ENCODE measurements at places on chromosomes 7 and 10. TPM values are rescaled to one million over a fixed set of nuclear protein-coding genes. Genes with fewer than 3 reads are reported as not detected.

Gene NKX1-2
- not detected for polyA plus RNA-seq

DNA sequence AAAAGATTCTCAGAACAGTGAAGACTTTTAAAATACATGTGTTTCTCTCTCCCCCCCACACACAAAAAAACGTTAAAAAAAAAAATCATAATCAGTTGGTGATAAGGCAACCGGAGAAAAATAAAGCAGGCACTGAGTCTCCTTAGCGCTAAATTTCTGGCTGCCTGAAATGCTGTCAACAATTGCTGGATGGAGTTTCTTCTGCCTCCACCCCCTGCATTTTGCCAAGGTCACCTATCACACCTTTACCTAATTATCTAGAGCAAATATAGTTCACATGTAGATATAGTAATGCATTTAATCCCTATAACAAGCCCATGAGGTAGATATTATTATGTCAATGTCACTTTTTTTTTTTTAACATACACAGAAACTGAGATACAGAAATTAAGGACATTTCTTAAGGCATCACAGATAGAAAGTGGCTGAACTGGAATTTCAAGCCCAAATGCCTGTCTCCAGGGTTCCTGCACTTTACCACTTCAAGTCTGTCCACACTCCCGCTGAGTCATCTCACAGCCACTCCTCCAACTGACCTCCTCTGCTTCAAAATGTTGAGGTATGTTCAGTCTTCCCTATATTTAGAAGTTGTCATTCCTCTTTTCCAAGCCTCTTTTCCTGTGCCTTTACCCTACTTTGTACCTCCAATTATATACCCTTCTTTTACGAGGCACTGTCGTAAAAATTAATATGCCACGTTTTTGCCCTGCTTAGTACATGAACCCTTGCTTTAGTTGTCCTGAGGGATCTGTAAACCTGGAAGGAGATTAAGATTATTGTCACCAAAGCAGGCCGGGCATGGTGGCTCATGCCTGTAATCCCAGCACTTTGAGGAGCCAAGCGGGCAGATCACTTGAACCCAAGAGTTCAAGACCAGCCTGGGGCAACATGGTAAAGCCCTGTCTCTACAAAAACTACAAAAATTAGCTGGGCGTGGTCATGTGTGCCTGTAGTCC lies 72.8 kb upstream of the MPP7 start:
- DNase-seq: peak; percentile 40

Gene RSPH10B
- not detected for polyA plus RNA-seq

Gene TBX20
- not detected for polyA plus RNA-seq

Gene STX1A
- 10.1 TPM for polyA plus RNA-seq

DNA sequence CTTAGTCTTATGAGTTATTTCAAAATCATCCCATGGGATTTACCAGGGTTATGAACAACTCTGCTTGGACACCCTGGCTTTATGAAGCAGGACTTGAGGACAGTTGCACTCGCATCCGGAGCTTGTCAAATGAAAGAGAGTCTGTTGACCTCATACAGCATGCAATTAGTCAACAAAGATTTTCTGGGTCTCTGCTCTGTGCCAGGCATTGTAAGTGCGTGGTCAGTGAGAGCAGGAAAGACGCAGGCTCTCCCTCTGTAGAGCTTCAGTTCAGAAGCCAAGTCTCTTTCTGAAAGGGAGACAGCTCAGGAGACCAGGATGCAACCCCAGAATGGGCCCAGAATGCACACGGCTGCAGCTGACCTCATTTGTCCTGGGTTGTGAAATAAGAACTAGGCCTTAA lies 45.5 kb upstream of the DMBT1 start:
- no peak for DNase-seq

Gene CHAT
- polyA plus RNA-seq: not detected

Gene PPP1R9A
- not detected for polyA plus RNA-seq

- DNase-seq: peak; percentile 52
These were observed 13.5 kb downstream of the ZC3HC1 start for GRCh38 chr7:130037703-130038102.

Gene ZNF117
- polyA plus RNA-seq: 1.2 TPM

Gene ACTR3C
- not detected for polyA plus RNA-seq

Gene LOXL4
- polyA plus RNA-seq: 320 TPM

Gene EVX1
- not detected for polyA plus RNA-seq

DNA sequence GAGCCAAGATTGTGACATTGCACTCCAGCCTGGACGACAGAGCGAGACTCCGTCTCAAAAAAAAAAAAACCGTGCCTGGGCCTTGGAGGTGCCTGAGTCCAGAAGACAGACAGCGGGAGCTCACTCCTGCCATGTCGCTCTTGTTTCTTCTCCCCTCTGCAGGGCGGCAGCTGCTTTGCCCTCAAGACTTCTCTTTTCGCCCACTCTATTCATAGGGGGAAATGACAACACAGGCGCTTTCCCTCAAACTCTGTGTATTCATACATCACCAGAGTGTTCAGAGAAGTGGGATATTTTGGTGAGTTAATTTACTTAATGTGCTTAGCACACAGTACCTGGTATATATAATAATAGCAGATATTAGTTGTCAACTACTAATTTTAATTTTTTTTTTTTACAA lies 44.5 kb downstream of the FOXK1 start:
- DNase-seq: no peak

GRCh38 chr7:22801912-22802311 lies 20.7 kb downstream of the TOMM7 start:
- DNase-seq: no peak

- DNase-seq: no peak
These were observed 67.2 kb downstream of the PODXL start for GRCh38 chr7:131489196-131489595.

Gene XRCC2
- polyA plus RNA-seq: 1.4 TPM

Gene NPY
- not detected for polyA plus RNA-seq

GRCh38 chr10:128095753-128096469 lies 30.3 kb downstream of the MKI67 start:
- DNase-seq: no peak

- no peak for DNase-seq
These were observed 354 bp upstream of the GIMAP5 start for GRCh38 chr7:150736864-150737263.

GRCh38 chr7:148865283-148865682 lies 18.8 kb downstream of the EZH2 start:
- DNase-seq: no peak

Gene GPC2
- polyA plus RNA-seq: not detected

Gene ZNF775
- 1.6 TPM for polyA plus RNA-seq

- DNase-seq: no peak
These were observed 326.2 kb upstream of the KAT6B start for GRCh38 chr10:74500026-74500704.

DNA sequence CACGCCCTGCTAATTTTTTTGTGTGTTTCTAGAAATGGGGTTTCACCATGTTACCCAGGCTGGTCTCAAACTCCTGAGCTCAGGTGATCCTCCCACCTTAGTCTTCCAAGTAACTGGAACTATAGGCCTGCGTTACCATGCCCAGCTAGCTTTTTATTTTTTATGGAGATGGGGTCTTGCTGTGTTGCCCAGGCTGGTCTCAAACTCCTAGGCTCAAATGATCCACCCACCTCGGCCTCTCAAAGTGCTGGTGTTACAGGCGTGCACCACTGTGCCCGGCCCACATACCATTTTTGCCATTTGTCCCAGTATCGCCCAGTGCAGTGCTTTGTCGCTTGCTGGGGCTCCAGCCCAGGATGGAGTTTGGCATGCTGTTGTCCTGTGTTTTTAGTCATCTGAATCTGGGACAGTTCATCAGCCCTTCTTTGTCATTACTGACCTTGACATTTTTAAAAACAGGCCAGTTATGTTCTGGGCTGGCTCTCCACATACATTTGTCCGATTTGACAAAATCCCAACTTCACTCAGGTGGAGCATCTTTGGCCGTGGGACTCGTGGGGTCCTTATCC lies 16.7 kb downstream of the FOXK1 start:
- DNase-seq: no peak

Gene ZPBP
- polyA plus RNA-seq: not detected

- DNase-seq: no peak
These were observed 225.7 kb upstream of the NPVF start for GRCh38 chr7:25454020-25454419.

DNA sequence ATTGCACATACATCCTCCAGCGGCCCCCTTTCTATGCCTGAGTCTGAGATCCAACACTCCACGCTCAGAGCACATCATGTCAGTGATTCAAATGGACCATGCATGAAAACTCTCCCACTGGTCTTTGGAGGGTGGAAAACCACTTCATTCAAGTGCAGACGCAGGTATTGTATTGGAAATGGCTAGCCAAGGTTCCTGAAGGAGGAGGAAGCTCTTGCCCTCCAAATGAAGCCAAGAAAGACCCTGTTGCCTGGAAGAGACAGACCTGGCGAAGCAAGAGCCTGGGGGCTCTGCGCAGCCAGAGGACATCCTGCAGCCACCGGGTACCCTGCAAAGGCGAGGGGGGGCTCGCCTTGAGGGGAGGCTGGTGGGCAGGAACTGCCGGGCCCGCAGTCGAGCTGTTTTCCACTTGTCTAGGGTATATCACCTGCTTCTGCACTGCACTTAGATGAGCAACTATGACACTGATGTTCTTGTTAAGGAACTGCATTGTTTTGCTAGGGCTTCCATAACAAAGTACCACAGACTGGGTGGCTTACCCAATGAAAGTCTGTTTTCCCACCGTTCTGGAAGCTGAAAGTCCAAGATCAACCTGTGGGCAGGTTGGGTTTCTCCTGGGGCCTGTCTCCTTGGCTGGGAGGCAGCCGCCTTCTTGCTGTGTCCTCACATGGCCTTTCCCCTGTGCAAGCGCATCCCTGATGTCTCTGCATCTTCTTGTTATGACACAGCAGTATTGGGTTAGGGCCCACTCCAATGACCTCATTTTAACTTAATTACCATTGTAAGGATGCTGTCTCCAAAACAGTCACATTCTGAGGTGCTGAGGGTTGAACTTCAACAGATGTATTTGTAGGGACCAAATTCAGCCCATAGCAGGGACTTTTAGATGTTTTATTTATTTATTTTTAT lies 233.4 kb downstream of the ARHGAP12 start:
- peak; percentile 65 for DNase-seq

DNA sequence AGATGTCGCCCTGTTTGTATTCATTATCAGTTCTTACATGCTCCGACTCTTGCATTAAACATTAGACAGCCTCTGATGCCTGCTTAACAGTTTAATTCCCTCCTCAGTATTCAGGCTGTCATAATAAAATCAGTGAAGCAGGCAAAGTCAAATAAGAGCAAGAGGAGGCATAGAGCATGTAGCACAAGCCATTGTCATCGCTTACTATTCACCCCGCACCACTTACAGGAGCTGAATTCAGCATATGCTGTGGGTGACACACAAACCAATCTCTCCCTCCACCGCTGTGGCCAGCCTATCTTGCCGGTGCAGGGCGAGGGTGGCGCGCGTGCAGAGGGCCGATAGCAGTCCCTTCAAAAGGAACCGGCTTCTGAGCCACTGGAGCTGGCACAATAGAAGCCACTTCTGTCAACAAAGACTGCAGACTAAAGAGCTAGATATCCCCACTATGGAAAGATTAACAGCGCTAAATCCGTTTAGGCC lies 433.2 kb upstream of the MGMT start:
- no peak for DNase-seq

Gene IFIT3
- 10.4 TPM for polyA plus RNA-seq

- DNase-seq: no peak
These were observed 78.0 kb downstream of the INPP5A start for GRCh38 chr10:132615341-132616169.

GRCh38 chr7:155352076-155352752 lies 54.5 kb downstream of the INSIG1 start:
- DNase-seq: no peak

DNA sequence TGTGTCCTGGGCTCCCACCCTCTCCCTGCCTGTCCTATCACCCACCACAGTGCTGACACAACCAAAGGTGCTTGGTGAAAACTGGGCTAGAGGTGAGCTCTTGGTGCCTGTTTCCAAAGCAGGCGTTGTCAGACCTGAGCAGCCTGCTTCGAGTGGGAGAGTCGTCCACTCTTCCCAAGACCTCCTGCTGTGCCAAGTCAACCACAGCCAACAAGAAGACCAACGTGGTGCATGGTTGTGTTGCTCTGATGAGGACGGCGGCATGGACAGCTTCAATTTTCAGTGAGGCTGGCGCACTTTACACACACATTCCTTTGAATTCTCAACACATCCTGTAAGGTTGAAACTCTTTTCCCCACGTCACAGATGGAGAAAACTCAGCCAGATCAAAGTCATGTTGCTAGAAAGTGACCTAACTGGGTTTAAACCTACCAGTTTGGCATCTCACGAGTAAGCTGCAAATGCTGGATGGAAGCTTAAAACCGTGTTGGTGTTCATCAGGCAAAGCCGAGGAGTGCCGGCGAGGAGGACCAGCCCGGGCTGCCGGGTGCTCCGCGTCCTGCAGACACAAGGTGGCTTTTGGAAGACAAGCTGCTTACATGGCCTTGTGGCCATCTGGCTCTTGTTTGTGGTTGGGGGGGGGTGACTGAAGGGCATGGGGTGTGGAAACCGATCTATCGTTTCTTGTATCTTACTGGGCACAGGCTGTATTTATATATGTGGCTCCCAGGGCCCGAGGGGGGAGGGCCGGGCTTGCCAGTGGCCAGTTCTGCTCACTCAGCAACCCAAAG lies 39.3 kb downstream of the INSIG1 start:
- no peak for DNase-seq

DNA sequence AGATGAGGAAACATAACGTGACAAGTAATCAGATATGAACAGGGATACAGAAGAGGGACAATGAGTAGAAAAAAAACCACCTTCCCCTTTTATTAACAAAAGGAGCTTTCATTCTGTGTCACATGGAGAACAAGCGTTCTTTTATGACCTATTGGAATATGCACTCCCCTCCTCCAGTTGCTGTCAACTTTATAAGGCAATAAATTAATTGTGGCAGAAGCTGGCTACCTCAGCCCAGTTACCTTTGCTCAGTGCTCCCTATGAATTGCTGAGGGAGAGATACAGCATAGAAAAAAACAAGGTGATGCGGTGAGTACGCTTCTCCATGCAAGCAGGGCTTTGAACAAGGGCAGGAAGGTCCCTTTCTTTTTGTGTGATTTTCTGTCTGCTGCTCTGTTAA lies at the start of gene MGAM2:
MGAM2 (plus strand) TSS at position 220 of the 400 bp plus-strand sequence. CDS start 5,156 bp downstream, outside the sequence.
- DNase-seq: no peak

GRCh38 chr10:31051703-31052102 lies 20.0 kb upstream of the ZNF438 start:
- DNase-seq: peak; percentile 46

GRCh38 chr7:143514995-143515735 lies 37.5 kb downstream of the TAS2R41 start:
- DNase-seq: peak; percentile 55

DNA sequence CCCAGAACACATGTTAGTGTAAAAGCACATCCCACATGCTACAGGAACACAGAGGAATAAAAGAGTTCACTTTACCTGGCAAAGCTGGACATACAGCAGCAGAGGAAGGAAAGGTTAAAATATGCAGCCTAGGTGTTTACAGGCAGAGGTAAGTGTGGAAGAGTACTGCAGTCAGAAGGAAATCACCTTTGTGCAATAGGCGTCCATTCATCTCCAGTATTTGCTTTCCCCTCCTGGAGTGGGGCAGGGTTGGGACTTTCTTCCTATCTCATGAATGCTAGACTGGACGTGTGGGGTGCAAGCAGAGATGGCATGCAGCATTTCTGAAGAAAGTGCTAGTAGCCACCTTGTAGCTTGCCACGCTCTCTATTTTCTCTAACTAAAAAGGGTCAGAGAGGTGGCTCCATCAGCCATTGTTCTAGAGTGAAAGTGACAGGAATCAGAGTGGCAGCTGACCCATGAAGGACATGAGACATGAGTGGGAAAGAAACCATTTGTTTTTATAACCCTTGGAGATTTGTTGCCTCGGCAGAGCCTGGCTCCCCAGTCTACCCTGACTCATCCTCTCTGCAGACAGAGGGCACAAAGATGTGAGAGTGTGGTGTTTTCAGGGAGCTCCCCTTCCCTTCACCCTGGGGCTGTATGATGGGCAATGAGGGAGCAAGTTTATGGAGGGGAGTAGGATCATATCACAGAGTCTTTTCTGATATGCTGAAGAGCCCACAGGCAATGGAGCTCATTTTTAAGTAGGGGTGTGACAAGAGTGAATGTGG lies 101.2 kb upstream of the SEC61G start:
- peak; percentile 31 for DNase-seq
